ENCODE measurements at places on chromosomes 4 and X.
A peak's percentile ranks its signal among the peaks of the same experiment; 100 is the strongest.

DNA sequence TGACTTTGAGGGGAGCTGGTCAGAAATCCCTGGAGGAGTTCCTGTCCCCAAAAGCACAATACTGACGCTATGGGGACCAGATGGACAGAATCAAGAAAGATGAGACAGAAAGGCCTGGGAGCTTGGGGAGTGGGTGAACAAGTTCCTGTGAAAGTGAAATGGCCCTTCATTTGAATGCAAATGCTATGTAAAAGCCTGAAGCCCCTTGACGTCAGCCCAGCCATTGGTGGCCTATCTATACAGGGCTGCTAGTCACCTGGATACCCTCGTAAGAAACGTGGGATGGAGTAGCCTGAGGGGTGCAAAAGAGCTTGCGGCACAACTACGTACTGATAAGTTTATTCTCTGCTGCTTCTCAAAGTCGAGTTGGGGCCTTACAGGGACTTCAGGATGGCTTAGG lies at the start of gene CDX4:
Gene CDX4 (plus strand): TSS at position 223 of the 400 bp plus-strand sequence. CDS start 201 bp downstream, outside the sequence.
- DNase-seq = no peak

DNA sequence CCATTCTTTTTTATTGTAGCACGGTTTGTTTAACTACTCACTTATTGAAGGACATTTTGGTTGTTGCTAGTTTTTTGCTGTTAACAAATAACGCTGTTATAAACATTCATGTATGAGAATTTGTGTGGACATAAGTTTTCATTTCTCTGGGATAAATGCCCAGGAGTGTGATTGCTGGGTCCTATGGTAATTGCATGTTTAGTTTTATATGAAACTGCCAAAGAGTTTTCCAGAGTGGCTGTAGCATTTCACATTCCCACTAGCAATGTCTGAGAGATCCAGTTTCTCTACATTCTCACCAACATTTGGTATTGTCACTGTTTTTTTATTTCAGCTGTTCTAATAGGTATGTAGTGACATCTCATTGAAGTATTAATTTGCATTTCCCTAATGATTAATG lies 66.8 kb downstream of the PLAC1 start:
- no peak for DNase-seq

DNA sequence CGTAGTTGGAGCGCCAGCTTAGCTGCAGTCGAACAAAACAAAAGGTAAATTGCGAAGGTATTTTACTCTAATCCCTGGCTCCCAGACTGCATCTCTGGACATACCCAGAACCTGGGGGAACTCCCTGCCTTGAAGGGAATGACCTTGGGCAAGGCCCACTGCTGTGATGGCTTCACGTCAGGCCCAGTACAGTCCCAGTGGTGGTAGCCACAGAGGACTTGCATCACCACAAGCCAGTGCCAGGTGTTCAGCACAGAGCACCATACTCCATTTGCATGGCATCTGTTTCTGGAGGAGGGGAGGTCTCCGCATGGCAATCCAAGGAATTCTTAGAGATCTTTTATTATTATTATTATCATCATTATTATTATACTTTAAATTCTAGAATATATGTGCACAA lies 5.6 kb downstream of the ETDA start:
- no peak for DNase-seq

DNA sequence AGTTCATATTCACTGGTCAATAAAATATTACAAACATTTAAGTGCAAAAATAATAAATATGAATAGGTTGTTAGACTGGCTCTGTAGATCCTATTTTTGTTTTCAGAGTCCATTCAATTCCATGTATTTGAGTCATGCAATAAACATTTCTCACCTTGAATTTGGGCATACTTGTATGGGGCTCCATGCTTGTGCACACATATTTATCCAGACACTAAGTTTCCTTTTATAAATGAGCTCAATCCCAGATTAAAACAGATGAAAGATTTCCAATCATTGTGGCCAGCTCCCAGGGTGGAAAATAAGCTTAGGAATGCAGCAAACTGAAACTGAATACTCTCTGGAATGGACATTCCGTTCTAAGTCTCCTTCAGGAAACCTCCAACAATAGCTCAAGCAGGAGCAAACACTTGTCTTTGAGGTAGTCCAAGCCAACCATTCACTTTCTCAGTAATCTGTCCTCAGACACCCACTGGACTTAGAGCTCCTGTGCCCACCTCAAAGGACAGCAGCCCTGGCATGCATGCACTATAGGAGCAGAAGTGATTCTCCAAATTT lies 16.4 kb downstream of the DMD start:
- peak; percentile 33 for DNase-seq

DNA sequence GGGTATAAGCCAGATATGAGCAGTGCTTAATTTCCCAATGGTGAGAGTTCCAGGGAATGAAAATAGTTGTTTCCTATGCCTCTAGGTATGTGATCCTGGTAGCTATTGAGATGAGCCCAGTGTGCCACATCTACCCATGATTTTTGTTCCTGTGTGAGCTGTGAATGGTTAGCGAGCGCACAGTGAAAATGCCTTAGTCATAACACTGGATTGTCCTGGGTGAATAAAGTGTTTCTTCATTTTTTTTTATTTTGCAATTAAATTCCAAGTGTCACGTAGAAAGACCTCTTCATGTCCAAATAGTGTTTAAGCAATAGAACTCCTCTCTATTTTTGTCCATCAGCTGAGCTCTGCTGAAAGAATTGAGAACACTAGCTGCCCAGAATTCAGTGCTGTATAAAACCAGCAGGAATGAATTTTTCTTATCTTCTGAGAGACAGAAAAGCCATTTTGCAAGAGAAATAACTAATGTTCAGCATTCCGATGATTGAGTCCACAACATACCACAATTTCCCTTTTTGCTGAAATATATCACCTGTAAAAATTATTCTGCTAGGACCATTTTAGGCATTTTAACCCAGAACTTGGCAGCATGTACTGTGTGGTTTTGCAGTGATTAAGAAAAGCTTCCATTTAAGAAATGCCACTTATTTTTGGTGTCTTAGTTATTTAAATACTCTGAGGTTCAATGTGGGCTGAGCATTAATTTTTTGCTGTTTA lies 5.6 kb downstream of the MAOA start:
- DNase-seq = no peak
